GM23248 (cell line): ENCODE measurements at places on chromosomes 4 and X.
A peak's percentile ranks its signal among the peaks of the same experiment; 100 is the strongest.

DNA sequence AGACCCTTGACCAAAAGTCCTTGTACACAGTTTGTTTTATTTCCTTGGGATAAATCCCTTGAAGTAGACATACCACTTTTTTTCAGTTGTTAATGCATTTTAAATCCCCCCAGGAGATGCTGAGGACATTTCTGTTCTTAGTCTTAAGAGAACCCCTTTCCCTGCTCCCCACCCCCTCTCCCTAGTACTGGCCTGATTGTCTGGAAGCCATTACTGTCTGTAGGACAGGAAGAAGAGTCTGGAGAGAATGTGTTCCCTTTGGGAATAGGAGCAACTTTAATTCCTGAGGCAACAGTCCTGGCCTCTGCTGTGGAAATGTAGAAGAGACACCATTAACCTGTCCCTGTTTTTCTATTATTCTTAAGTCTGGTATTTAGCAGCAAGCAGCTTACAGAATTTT is 52.3 kb upstream of the TMEM131L start:
- DNase-seq = no peak

- DNase-seq = no peak
Measured at GRCh38 chrX:40092808-40093435, 4.8 kb downstream of the BCOR start.

DNA sequence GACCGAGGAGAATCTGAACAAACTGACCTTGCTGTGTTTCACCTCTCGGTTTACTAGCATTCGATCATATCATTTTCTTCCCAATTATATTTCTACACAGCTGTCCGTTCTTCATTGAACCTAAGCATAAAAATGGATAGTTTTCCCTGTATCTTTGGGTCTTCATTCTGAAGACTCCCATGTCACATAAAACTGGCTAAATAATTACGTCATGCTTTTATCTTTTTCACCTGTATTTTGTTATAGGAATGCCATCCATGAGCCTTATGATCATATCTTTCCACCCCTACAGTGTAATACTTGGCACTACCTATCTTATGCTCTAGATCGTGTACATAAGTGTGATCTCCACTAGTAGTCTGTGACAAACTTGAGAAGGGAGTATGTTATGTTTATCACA is 456.1 kb downstream of the FGF13 start:
- DNase-seq = no peak

GRCh38 chrX:30008031-30008430 is 207.3 kb upstream of the MAGEB2 start:
- DNase-seq = no peak

GRCh38 chr4:181659202-181659601 is 584.0 kb upstream of the TENM3 start:
- DNase-seq = peak; percentile 31
